DMS79 (cell line): ENCODE measurements at places on chromosomes 3 and 15.

GRCh38 chr3:181362378-181362777 lies 349.3 kb upstream of the SOX2 start:
- no peak for DNase-seq

DNA sequence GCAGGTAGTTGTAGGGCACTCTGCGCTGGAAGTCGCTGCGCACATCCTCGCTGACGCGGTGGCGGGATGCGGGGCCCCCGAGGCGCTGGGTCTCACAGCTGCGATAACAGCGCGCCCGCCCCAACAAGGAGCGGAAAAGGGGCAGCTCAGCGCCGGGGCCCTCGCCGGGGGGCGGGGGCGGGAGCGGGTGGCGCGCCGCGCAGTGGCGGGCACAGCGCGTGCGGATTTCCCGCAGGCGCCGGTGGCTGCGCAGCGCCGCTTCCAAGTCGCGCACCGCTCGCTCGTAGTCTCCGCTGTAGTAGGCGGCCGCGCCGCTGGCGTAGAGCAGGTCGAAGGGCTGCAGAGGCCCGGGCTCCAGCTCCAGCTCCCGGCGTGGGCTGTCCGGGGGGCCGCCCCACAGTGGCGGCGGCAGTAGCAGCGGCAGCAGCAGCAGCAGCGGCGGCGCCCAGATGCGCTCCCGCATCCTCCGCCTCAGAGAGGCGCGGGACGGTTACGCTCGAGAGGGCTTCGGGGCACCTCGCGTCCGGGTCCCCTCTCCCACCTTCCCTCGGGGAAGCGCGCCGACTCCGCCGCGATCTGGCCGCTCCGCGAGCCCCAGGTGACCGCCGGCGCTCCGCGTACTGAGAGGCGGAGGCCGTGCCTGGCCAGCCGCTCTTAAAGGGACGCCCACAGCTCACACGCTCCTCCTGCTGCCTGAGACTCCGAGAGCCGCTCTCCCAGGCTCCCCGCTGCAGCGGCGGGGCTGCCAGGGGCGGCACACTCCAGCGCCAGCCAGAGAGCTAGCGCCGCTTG lies at the start of gene P3H2:
Gene P3H2 (minus strand): TSS at position 629 of the 792 bp plus-strand sequence. CDS start 166 bp downstream, at position 463.
- DNase-seq: peak; percentile 46

DNA sequence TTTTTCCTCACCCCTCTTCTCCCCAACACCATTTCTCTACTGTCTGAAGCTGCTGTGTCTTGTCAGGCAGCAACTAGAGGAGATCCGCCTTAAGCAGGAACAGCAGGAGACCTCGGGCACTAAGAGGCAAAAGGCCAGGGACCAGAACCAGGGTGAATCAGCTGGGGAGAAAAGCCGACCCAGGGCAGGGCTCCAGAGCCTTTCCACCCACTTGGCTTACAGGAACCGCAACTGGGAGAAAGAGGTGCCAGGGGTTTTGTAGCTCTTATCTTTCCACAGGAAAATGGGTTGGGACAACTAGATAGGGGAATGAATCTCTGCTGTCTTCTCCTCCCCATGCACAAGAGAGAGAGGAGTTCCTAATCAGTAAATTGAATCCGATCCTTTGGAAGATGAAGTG lies 3.0 kb upstream of the NGRN start:
- DNase-seq: no peak

DNA sequence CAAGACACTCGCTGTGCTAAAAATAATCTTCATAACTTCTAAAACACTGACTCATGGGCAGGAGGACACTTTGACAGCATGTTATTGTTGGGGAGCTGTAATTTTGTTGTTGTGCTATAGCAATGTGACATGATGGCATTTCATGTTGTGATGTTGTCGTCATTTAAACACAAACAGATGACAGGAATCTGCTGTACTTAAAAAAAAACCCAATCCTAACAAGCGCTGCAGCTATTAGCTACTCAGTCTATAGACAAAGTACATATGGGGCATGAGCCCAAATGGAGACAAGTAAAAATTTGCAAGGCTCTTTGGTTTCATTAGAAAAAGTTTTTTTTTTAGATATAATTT lies 828 bp upstream of the ATOSA start:
- DNase-seq: no peak

DNA sequence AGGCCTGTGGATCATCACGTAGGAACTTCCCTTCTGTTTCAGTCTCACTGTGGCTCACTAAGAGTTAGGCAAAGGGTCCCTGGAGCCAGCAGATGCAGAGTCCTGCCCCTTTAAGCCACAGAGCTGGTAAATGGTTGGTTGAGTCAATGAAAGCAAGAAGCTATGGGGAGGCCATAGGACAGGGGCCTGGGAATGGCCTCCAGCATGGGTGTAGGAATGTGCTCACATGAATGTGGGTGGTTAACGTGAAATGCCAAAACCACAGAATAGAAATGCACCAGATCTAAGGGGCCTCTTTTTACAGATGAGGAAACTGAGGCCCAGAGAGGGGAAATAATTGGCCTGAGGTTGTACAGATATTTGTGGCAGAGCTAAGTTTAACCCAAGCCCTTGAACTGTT lies 150.3 kb downstream of the TLE3 start:
- DNase-seq: no peak

DNA sequence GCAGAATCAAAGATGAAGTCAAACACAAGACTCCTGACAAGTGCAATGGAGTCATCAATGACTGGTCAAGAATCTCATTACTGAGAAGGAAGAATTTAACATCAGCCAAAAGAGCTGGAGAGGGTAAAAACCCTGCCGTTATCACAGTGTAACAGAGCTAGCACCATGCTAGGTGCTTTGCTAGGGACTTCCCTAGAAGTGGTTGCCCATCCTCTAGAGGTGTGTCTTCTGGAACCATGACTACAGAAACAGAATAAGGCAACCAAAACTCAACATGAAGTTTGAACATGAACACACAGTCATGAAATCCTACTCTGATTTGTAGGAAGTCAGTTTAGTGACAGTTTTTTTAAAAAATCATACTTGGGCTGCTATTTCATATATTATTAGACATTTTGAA lies 9.5 kb downstream of the ACAD11 start:
- DNase-seq: no peak

DNA sequence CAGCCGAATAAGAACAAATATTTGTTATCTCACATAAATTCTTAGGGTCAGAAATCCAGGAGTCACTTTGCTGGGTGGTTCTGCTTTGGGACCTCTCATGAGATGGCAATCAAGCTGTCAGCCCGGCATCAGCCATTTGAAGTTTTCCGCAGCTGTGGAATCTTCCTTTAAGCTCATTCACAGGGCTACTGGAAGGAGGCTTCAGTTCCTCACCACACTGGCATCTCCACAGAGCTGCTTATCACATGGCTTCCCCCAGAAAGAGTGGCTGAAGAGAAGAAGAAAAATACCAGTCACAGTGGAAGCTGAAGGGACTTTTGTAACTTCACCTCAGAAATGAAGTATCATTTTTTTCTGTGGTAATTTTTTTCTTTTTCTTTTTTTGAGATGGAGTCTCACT lies 267.7 kb downstream of the CHL1 start:
- no peak for DNase-seq
